ENCODE measurements at places on chromosomes 12 and 14.

DNA sequence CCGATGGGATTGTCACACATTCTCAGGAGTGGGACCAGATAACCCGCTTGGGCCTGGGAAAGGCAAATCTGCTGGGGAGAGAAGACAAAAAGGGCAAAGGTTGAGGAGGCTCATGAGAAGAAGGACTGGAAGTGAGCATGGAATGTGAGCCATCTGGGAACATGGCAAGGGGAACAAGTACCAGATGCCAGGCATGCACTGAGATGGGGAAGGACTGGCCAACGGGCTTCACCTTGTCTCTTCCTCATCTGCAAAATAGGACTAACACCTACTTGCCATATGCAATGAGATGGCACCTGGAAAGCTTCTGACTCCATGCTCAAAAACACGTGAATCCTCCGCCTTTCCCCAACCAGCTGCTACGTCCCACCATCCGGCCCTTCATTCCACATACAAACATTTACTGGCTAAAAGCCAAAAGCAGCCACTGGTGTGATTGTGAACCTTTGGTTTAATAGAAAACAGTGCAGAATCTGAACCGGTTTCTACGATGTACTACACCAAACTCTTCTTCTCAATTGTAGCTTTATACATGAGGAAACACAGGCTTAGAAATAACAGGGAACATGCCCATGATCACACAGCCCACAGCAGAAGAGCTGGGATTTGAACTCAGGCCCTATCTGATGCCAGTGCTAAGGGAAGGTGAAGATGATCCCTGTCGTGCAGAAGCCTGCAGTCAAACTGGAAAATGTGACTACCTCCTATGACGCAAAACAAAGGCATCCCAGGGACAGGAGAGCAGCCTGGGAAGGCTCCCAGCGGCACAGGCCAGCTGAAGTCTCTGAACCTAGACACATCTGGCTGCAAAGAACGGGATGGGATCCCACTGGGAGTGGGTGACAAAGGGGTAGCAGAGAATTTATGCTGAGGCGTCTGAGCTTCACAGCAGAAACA is 112.1 kb downstream of the TTC7B start:
- DNase-seq = no peak

DNA sequence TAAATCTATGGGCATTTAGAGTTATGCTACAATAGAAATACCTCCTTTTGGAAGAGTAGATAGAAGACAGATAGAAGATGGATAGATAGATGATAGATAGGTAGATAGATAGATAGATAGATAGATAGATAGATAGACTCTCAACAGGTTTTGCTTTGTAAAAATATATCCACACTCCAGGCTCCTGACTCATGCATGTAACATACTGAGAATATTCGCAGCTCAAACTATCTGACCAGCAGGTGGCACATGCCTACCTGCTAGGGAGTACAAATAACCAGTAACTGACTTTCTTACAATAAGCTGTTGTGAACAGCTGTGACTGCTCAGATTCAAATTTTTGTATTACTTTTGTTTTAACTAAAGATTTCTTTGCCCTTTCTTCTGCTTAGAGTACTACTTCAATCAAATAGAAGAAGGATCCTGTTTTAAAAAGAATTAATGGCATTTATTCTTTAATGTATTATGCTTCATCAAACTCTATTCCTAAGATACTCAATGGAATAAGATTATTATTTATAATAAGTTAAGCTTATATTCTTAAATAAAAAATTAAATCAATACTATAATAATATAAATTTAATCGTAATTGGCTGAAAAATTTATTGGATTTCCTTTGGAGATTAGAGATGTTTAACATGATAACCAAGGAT is 15.8 kb upstream of the CPNE8 start:
- DNase-seq = peak; percentile 66

DNA sequence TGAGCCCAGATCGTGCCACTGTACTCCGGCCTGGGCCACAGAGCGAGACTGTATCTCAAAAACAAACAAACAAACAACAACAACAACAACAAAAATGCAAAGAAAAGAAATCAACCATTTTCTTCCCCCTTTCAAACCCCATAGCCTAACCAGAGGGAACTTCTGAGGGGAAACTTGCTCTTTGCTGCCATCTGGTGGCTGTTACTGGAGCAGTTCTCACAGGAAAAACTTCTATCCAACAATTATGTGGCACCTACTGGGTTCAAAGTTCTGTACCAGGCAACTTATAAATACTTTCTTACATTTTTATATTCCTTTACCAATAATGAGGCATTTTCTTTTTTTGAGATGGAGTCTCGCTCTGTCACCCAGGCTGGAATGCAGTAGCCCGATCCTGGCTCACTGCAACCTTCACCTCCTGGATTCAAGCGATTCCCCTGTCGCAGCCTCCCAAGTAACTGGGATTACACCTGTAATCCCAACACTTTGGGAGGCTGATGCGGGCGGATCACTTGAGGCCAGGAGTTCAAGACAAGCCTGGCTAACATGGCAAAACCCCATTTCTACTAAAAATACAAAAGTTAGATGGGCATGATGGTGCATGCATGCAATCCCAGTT is 50.9 kb upstream of the BICDL1 start:
- no peak for DNase-seq

GRCh38 chr14:75542588-75543091 is 20.4 kb downstream of the BATF start:
- DNase-seq = peak; percentile 29

DNA sequence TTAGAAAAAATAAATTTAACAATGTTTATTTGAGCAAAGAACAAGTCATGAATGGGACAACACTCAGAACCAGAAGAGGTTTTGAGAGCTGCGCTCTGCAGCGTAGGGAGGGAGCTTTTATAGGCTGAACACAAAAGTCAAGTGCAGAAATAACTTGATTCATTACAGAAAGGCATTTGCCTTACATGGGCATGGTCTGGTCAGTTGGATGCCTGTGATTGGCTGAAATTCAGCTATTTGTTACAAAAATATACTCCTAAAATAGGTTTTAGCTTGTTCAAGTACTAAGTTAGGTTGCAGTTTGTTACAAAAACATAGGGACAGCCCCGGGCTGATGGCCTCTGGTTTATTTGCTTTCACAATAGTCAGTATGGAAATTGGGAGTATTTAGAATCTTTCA is 118.0 kb downstream of the NUAK1 start:
- no peak for DNase-seq

DNA sequence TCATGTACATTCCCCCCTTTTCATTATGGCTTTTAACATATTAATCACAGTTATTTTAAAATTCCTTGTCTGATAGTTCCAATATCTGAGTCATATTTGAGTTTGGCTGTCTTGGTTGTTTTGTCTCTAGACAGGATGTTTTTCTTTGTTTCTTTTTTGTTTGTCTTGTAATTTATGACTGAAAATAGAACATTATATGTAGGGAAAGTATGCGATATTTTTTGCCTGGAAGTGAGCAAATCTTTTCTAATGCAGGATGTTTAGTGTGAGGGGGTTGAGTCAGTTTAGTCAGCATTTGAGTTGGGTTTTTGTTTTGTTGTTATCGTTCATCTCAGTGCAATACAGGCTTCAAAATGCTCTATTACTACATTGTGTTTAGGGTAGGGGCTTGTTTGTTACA is 239.7 kb downstream of the SNAPC1 start:
- DNase-seq = no peak

- peak; percentile 92 for DNase-seq
Observed at GRCh38 chr14:74425525-74426201, 347 bp downstream of the SYNDIG1L start.

- DNase-seq = no peak
Observed at GRCh38 chr14:68473794-68474193, 319.1 kb downstream of the ZFP36L1 start.

DNA sequence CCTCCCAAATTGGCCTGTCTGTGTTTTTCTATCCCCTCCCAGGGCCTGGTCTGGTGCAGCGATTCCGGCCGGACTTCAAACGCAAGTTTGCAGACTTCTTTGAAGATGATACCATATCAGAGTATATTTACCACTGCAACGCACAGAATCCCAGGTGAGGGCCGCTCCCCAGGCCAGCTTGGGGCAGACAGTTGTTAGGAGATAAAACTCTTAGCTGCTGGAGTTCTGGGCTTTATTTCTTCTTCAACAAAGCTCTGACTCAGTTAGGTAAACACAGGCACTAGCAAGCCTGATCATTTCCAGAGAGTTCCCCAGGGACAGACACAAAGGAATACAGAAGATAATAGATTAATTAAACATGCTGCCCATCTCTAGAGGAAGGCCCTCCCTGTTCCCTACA is 8.3 kb downstream of the ABHD4 start:
- DNase-seq = no peak

GRCh38 chr14:89544636-89545301 is 127.7 kb upstream of the FOXN3 start:
- DNase-seq = no peak

DNA sequence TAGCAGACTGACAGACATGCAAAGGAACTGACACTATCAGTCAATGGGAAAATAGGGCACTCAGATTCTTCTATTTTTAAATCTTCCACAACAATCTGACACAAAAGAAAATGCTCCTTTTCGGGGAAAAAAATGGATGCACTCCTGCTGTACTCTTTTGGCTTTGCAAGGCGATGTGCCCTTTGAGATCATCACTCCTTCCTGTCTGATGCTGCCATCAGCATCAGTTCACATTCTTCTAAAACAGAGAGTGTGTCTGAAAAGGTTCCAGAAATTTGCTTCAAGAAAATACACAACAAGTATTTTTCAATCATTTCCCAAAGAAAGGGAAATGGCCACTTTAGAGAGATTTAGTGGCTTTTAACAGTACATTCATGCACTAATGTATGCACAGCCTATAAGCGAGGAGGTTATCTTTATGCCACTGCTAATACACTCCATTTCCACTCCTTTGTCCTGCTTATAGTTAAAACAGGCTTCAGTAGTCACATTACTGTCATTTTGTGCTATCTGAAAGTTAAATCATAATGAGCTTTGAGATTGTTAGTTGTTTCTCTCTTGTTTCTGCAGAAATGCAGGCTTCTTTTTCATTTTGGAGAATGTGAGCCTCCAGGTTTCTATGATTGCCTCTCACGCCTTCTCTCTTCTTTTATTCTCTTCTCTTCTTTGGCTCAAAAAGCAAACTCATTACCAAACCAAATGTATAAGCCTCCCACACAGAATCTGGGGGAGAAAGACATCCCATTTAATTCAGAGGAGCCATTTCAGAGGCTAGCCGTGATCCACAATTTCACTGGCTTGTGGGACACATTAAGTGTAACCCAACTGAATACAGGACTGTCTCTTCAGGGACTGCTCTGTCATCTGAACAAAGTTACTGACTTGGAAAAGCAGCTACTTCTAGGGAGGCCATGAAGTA is 110.9 kb upstream of the CCDC196 start:
- DNase-seq = no peak

- DNase-seq = no peak
Observed at GRCh38 chr12:122336015-122336946, 70.0 kb upstream of the VPS33A start.

GRCh38 chr14:77761205-77761931 is 412 bp upstream of the SNW1 start:
- no peak for DNase-seq

- no peak for DNase-seq
Observed at GRCh38 chr12:2101771-2102170, 49.0 kb downstream of the CACNA1C start.

- no peak for DNase-seq
Observed at GRCh38 chr12:9114946-9115345, 773 bp downstream of the A2M start.

- peak; percentile 32 for DNase-seq
Observed at GRCh38 chr12:94140556-94140955, 7.8 kb upstream of the PLXNC1 start.

DNA sequence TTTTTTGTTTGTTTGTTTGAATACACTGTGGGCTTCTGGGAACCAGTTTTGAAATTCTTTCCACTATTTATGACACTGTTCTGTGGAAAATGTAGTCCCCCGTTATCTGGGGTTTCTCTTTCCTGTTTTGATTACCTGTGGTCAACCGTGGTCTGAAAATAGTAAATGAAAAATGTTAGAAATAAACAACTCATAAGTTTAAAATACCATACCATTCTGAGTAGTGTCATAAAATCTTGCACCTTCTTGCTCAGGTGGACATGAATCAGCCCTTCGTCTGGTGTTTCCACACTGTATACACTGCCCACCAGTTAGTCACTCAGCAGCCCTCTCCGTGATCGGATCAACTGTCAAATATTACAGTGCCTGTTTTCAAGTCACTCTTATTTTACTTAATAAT is 5.1 kb upstream of the PAPOLA start:
- no peak for DNase-seq

GRCh38 chr14:72291908-72292688 is 359.9 kb downstream of the RGS6 start:
- DNase-seq = no peak

DNA sequence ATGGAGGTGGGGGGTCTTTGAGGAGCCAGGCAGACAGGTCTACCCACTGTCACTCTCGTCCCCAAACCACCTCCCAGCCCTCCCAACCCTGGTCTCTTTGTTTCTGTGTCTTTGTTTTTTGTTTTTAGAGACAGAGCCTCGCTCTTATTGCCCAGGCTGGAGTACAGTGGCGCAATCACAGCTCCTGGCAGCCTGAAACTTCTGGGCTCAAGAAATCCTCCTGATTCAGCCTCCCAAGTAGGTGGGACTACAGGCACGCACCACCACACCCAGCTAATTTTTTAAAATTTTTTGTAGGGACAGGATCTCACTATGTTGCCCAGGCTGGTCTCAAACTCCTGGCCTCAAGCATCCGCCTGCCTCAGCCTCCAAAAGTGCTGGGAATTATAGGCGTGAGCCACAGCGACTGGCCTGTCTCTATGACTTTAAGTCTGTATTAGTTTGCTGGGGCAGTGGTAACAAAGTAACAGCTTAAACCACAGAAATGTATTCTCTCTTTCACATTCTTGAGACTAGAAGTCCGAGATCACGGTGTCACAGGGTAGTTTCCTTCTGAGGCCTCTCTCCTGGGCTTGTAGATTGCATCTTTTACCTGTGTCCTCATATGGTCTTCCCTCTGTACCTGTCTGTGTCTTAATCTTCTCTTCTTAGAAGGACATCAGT is 26.1 kb downstream of the DTX1 start:
- DNase-seq = no peak

GRCh38 chr12:72098622-72099021 is 160.0 kb downstream of the TPH2 start:
- no peak for DNase-seq

DNA sequence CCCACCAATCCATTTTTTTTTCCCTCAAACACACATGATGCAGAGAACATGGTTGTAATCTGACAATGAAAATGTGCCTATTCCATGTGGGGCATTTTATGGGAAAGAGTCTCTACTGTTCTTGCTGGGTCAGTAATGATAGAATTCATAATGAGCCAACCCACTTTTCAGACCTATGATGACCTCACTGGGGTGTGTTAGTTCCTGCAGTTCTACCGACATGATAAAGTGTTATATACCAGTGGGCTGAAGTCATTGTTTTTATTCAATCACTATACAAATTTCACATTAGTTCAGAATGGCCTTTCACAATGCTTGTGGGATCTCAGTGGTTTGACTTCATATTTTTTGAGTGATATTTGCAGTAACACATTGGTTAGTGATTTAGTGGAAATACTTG is 47.5 kb downstream of the PPFIBP1 start:
- DNase-seq = no peak
